CD4-positive, alpha-beta memory T cell (primary cell): ENCODE measurements at places on chromosomes 5 and 9.

- no peak for DNase-seq
Observed at GRCh38 chr9:120534266-120534665, 45.7 kb downstream of the CDK5RAP2 start.

DNA sequence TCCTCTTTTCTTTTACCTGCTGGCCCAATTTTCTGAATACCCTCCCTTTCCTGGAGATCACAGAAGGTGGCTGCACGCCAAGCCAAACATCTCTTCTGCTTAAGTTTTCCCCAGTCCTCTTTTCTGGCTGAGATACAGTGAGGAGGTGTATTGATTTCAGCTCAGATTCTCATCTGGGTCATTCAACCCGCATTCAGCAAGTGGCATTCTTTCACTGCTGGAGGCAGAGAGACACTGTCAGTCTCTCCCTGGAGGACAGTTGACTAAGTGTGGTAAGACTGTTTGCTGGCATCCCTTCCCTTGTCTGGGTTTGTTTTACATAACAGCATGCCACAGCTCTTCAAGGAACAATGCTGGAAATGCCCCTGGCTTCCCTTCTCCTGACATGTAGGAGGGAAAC lies 60.5 kb downstream of the GABRG2 start:
- no peak for DNase-seq

DNA sequence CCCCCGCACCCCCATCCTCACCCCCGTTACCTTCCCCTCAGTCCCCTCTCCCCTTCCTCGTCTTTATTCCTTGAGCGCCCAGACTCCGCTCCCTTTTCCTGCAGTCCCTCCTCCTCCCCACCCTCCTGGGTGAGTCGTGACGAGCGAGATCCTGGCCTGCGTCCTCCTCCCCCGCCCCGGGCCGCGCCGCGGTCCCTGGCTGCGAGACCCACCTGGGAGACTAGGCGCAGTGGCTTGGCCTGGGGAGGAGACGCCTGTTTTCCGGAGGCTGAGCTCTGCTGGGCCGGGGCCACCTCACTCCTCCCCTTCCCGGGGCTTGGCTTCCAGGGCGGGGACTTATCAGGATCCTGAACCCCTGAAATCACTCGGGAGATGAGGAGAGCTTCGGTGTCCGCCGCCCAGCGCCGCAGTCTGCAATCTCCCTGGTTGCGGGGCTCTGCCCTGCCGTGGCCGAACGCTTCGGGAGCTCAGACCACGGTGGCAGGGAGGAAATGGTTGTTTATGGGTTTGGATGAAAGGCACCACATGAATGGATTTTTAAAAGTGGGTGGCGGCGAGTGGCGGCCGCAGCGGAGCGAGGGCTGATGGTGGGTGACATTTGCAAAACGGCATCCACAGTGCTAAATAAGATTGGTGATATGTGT lies 984 bp downstream of the STXBP1 start:
- DNase-seq, result peak; percentile 57

DNA sequence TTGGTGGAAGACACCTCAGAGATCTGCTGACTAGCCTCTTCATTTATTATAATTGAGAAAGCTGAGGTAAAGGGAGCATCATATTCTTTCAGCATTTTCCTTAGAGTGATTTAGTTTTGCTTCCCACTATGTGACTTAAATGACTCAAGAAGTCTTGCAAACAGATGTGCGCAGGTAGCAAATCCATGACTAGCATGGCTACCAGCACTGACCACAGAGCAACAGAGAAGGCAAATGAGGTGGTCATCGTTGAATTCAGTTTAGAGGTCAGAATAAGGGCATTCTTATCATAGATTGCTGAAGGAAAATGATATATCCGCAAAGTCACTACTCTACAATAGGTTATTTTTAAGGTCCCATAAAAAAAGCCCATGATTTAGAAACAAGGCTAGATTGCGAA lies 162.2 kb downstream of the PIK3R1 start:
- no peak for DNase-seq

- DNase-seq, result no peak
Observed at GRCh38 chr5:16768184-16768583, 151.4 kb upstream of the RETREG1 start.
